ENCODE measurements at places on chromosomes 16 and 17.

DNA sequence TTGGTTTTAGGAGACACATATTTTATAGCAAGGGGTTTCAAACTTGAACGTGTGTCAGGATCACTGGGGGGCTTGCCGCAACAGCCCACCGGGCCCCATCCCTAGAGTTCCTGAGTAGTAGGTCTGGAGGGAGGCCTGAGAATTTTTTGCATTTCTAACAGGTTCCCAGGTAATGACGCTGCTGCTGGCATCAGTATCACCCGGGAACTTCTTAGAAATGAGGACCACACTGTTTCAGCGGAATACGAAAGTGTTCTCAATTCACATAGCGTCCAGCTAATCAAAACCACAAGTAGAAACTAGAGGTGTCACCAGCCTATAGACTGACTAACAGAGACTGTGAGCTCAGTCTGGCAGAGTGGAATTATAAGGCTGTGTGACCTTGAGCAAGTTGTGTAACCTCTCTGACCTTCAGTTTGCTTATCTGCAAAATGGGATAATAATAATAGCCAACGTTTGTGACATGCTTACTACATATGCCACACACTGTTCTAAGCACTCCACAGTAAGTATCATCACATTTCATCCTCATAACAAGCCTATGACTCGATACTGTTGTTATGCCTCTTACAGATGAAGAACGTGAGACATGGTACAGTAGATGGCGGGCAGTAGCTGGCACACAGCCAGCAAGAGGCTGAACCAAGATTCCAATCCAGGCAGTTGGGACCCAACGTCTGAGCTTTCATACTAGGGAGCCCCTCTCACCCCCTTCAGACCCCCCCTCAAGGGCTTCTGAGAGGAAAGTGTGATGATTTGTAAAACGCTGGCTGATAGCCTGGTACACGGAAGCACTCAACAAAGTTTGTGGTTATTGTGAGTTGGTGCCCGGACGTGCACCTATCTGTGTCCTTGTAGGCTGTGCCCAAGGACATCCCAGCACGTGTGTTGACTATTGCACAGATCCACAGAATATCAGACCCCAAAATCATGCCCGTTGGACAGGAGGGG lies 4.6 kb upstream of the ICAM2 start:
- ATAC-seq, result peak; percentile 12

DNA sequence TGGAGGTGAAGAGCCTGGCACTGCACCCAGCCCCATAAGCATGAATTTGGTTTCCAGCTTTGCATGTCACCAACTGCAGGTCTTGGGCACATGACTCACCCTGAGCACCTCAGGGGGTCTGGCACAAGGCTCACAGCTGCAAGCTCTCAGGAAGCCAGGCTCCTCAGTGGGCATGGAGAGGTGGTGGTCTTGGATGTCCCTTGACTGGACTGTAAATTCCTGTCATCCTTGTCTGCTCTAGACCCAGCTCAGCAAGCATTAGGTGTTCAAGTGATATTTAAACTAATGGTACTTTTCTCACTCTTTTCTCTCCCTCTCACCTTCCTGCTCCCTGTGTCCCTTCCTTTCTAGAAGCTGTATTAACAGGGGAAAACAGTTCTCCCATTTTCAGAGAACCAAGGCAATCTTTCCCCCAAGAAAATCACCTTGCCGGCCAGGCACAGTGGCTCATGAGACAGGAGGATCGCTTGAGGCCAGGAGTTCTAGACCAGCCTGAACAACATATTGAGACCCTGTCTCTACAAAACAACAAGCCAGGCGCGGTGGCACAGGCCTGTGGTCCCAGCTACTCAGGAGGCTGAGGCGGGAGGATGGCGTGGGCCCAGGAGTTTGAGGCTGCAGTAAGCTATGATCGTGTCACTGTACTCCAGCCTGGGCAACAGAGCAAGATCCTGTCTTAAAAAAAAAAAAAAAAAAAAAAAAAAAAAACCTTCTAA lies 5.1 kb upstream of the KIFC3 start:
- ATAC-seq, result no peak

- ATAC-seq, result no peak
These were observed 136.5 kb upstream of the CCL2 start for GRCh38 chr17:34118564-34118963.

DNA sequence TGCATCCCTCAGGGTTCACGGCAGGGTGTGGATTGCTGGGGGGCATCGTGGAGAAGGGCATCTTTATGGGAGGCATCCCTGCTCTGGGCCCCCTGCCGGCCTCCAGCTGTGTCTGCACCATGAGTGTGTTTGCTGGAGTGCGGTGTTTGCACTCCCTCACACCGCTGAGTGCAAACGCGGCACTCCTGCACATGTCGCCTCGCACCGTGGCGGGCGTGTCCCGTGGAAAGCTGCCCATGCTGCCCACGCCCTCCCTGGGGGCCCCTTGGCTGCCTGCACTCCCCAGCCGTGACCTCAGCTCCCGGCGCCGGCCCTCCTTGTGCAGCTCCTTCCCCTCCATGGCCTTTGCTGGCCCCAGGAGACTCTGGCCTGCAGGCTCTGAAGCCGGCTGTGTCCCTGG lies 74.6 kb upstream of the ZNF750 start:
- peak; percentile 63 for ATAC-seq

GRCh38 chr17:81189016-81189415 lies 23.0 kb upstream of the AATK start:
- no peak for ATAC-seq

GRCh38 chr16:89600427-89600826 lies 13.0 kb upstream of the DPEP1 start:
- ATAC-seq, result peak; percentile 35

DNA sequence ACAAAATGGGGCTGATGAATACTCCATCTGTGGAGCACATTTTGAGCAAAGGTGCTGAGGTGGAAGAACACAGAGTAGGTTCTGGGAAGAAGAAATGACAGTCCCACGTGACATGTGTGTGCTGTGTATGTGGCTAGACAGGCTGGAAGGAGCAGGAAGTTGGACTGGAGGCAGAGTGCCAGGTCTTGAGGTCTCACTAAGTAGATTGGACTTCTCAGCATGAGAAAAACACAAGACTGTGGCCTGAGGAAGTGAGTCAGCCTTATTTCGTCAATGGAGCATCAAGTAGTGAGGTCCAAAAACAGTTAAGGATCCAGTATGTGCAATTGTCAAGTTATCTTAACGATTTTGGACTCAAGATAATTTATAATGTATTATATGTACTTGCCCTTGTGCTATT lies 736.5 kb downstream of the KCNJ2 start:
- ATAC-seq, result peak; percentile 55

- ATAC-seq, result no peak
These were observed 23.1 kb downstream of the PIPOX start for GRCh38 chr17:29066047-29066446.

DNA sequence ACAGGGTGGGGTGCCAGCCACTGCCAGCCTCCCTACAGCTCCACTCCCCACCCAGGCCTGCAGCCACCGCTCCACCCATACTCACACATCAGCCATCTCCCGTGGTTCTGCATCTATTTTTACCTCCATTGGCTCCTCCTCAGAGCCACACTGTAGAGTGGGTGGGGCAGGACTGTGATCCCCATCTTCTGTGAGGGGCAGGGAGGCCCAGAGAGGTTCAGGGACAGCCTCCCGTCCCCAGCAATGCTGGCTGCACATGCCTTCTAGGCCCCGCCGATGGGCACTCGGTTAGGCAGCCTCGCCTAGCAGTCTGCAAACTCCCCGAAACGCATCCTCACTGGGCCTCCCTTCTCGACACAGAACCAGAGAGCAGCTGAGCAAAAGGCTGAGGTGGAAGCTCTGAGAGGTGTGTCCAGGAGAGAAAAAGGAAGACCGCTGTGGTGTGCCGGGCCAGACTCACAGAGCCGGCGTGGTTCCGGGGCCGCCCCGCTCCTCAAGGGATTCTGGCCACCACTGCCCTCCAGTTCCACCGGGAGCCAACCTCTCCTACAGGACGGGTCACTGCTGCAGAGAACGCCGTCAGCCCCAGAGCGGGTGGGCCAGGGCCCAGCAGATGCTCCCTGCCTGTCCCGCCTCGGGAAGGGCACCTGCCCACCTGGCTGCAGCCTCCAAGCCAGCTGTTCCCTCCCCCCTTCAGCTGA lies 71.9 kb downstream of the ABR start:
- peak; percentile 52 for ATAC-seq

- peak; percentile 8 for ATAC-seq
These were observed 3.0 kb downstream of the RHBDF2 start for GRCh38 chr17:76497979-76498875.

DNA sequence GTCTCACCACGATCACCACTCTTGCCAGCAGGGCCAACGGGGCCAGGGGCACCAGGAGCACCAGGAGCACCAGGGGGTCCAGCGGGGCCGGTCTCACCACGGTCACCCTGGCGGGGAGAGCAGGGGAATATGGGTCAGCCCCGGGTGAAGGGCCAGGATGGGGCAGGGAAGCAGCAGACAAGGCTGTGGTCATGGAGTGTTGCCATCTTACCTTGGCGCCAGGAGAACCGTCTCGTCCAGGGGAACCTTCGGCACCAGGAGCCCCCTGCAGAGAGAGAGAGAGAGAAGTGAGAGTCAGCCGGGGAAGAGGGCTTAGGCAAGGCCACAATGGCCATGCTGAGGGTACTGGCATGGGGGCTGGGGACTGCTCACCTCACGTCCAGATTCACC lies 12.9 kb downstream of the COL1A1 start:
- no peak for ATAC-seq

DNA sequence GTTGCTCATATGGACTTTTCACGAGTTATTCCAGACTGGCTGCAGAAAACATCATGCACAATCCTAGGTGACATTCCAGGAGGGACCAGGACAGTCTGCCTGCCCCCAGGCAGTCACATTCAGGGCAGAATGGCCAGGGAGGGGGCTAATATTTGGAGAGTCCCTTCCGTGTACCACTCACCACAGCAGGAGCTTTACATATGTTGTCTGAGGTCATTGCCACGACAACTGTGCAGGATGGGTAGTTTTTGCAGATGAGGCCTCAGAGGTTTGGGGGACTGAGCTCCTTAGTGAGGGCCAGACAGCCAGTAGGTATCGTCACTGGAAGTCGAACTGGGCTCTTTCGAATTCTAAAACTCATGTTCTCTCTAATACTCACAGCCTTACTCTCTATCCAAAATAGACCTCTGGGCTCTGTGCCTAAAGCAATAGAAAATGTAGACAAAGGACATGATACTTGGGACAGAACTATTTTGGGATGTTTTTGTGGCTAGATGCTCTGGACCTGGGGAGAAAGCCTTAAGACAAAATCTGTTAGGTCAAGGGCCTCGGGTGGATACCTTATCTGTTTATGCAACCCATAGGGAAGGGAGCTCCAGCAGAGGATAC lies 338.5 kb downstream of the MAF start:
- ATAC-seq, result no peak

DNA sequence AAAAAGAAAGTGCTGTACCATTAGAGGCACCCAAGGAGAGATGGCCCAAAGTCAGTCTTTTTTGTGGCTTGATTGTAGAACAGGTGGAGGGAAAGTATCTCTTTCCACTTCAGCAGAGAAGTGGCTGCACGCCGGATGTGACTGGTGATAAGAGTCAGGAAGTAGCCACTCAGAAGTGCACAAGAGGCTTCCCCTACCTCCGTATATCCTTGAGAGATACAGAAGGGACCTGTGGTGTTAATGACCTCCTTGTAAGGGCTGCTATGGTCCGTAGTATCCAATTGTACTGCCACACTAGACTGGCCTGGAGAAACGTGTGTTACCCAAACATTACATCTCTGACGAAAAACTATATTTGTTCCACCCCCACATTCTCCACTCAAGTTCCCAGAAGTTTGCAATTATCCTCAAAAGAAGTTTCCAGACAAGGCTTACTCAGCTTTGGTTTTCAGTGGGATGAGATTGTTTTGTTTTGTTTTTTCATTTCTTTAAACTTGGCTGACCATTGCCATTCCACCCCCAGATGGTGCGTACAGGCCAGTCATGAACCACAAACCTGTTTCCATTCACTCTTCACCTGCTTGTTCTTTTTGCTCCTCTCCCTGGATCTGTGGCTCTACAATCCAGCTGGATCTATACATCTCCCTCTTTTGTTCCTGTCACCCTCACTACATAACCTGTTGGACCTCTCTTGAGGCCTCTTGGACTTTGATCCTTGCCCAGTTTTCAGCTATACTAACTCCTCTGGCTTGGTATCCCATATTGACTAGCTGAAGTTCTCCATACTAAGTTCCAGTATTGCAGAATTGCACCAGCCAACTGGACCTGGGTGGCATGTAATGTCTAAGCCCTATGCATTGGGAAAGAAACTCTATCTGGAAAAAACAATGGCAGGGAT lies 20.7 kb upstream of the MED13 start:
- no peak for ATAC-seq

DNA sequence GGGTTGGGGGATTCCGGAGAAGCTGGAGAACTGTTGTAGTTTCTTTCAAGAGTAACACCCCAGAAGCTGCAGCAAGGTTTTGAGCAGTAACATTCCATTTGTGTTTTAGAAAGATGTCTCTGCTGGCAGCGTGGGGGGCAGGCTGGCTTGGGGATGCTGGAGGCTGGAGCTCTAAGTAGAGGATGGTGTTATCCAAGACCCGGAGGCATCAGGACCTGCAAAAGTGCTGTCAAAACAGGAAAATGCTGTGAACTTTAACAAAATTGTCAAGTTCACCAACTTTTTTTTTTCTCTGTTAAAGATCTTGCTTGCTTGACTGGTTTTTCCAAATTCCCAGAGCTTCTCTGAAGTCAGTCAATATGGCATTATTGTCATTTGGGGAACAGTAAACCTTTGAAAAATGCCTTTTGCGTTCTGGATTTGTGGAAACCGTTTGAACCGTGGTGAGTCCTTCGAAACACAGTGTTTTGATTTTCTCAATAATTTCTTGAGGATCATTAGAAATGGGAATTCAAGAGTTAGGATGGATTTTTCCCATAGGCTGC lies 189.6 kb upstream of the NLRP1 start:
- ATAC-seq, result no peak

GRCh38 chr16:14608111-14608566 lies 21.9 kb downstream of the PARN start:
- ATAC-seq, result no peak

DNA sequence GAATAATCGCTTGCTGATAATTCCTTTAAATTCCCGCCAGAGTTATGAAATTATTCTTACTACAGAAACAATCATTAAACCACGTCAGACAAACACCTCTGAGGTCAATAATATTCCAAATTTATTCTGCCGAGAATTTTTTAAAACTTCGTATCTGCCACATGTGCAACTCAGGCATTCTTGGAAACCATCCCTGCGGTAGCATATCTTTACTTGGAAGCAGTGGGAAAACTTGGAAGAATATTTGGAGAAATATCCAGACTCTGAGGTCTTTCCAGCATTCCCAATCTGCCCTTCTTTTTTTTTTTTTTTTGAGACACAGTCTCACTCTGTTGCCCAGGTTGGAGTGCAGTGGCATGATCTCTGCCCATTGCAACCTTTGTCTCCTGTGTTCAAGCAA lies 2.0 kb upstream of the CCL11 start:
- ATAC-seq, result no peak
